Bronchial smooth muscle cell (primary cell): ENCODE measurements at places on chromosomes 6 and 20. TPM values are rescaled to one million over a fixed set of nuclear protein-coding genes. Genes with fewer than 3 reads are reported as not detected.

The LRRN4 gene
- total RNA-seq: not detected in 2 replicates

The C20orf141 gene
- 0.32 TPM in 1 of 2 replicates, not detected in the other for total RNA-seq

The AIG1 gene
- total RNA-seq: 21.7 and 22.4 TPM in 2 replicates

The DAAM2 gene
- 2.3 and 4.7 TPM in 2 replicates for total RNA-seq

The ECT2L gene
- 0.09 and 0.16 TPM in 2 replicates for total RNA-seq

The SLC22A1 gene
- total RNA-seq: 0.60 and 1.1 TPM in 2 replicates

The CHRNA4 gene
- not detected in 2 replicates for total RNA-seq

The PLA2G7 gene
- not detected in 2 replicates for total RNA-seq

The PPIL4 gene
- 23.5 and 32.5 TPM in 2 replicates for total RNA-seq

The PAK5 gene
- total RNA-seq: not detected in 2 replicates

The ACSS1 gene
- 0.63 and 2.9 TPM in 2 replicates for total RNA-seq

The UQCC2 gene
- total RNA-seq: 19.4 and 26.2 TPM in 2 replicates

The VWA7 gene
- total RNA-seq: 0.79 and 0.86 TPM in 2 replicates

The TPX2 gene
- 2.8 and 7.6 TPM in 2 replicates for total RNA-seq

The CRISP3 gene
- total RNA-seq: not detected in 2 replicates

The ZBP1 gene
- not detected in 2 replicates for total RNA-seq

The SLC17A1 gene
- total RNA-seq: not detected in 2 replicates

The FOXA2 gene
- total RNA-seq: 0.09 TPM in 1 of 2 replicates, not detected in the other

The NMBR gene
- total RNA-seq: 0.26 TPM in 1 of 2 replicates, not detected in the other

The GNAS gene
- total RNA-seq: 393 and 517 TPM in 2 replicates

The PSORS1C2 gene
- total RNA-seq: not detected in 2 replicates

The SYCP2L gene
- under 0.01 TPM in 1 of 2 replicates, not detected in the other for total RNA-seq

The TPMT gene
- total RNA-seq: 11.5 and 14.7 TPM in 2 replicates

The MOXD1 gene
- total RNA-seq: 21.6 and 71.6 TPM in 2 replicates

The RHAG gene
- total RNA-seq: under 0.01 TPM in 1 of 2 replicates, not detected in the other

The KIFC1 gene
- total RNA-seq: 0.52 and 2.7 TPM in 2 replicates

The GABRR1 gene
- total RNA-seq: not detected in 2 replicates

The AKAP12 gene
- 113 and 143 TPM in 2 replicates for total RNA-seq

The TMC2 gene
- 0.09 TPM in 1 of 2 replicates, not detected in the other for total RNA-seq

The CFAP206 gene
- 0.16 and 0.34 TPM in 2 replicates for total RNA-seq

The ESR1 gene
- 0.63 and 0.77 TPM in 2 replicates for total RNA-seq
